Suppressor macrophage treated with lipopolysaccharide for 1 hour (primary cell): ENCODE measurements at places on chromosomes 1 and 21.
A peak's percentile ranks its signal among the peaks of the same experiment; 100 is the strongest.

DNA sequence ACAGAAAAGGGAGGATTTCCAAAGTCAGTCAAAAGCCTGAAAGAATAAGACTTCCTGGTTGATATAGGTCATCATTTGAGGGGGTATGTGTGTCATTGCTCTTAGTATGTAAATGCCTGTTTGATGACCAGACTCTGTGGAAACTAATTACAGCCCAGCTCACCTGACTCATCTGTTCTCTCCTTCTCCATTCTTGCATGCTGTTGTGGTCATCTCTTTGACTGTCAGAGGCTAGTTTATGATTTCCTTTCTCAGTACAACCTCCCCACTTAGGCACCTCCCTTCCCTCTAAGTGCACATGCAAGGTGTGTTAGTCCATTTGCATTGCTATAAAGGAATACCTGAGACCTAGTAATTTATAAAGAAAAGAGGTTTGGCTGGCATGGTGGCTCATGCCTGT lies 2.4 kb upstream of the C1orf116 start:
- DNase-seq: no peak

DNA sequence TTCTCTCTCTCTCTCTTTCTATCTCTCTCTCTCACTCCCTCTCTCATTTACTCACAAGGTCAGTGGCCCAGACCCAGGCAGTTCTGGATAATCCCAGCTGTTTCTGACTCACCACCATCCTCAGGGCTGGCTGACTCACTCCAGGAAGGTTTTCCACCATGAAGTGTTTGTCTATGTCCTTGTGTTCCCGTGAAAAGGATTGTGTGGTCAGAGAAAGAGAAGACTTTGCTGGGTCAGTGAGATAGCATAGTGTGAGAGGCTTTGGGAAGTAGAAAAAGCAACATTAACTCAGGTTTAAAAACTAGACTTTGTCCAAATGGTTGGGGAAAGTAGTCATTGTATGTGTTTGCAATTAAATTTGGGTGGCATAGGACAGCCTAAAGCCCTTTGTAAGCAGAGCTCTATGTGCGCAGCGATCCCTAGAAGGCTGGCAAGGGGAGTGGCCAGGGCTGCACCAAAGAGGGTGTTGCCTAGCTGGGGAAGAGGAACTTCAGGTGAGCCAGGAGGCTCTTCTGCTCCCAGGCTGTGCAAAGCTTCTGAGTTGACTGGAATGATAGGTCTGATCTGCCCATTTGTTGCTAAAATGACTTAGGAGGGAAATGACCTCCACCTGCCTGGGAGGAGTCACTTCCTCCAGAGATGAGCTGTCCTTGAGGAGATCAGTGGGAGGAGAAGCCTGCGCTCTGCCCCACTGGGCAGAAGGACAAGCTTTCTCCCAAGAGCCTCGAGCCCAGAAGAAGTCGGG lies 4.9 kb upstream of the CAPN2 start:
- peak; percentile 81 for DNase-seq

DNA sequence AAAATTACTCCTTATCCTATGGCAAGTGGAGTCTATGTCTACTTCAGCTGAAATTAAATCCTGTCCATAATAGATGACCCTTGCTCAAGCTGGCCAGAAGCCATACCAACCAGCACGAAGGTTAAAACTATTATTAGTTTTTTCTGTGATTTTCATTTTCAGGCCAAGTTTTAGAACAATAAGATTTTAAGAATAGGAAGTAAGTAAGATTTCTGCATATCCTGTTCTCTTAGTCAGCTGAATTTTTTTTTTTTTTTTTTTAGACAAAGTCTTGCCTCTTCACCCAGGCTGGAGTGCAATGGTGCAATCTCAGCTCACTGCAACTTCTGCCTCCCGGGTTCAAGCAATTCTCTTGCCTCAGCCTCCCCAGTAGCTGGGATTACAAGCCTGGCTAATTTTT lies 6.1 kb upstream of the RBP7 start:
- DNase-seq: peak; percentile 63

DNA sequence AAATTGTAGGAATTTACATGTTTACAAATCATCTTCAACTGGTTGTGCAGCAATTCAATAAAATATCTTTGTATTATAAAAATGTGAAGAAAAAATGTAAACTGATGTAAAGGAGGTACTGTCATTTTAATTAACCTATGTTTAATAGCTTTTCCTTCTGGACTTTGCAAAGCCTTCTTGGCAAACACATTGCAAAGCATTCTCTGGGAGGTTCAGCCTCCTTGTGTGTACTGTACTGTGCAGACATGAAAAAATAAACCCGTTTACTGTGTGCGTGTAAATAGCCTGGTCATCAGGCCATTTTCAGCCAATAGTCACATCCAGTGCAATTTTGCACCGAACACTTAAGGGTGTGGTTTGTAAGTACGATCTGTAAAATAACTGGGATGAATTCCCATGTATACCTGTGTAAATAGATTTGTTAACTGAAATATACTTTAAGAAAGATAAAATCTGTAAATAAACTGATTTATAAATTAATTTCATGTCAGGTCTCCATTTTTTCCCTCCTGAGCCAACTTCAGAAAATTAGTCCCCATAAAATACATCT lies 40.2 kb upstream of the QSOX1 start:
- DNase-seq: no peak

DNA sequence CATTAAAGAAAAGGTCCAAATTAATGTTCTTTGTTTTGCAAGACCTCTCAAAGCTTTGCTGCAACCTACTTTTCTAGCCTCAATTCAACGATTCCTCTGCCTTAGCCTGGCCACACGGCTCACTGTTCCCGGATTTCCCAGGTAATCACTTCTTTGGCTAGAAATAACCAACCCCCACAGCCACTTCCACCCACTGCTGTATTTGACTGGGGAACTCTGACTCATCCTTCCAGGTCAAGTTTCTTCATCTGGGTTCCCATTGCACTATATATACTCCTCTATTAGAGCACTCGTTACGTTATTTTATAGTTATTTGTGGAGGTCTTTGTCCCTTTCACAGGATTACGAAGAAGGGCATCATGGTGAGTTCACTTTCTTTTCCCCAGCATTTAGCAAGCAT lies 185.9 kb downstream of the CACNA1E start:
- peak; percentile 3 for DNase-seq

- DNase-seq: no peak
Measured at GRCh38 chr1:86822459-86822858, 91.5 kb downstream of the SELENOF start.

GRCh38 chr1:2893473-2894120 lies 92.1 kb upstream of the TTC34 start:
- no peak for DNase-seq

DNA sequence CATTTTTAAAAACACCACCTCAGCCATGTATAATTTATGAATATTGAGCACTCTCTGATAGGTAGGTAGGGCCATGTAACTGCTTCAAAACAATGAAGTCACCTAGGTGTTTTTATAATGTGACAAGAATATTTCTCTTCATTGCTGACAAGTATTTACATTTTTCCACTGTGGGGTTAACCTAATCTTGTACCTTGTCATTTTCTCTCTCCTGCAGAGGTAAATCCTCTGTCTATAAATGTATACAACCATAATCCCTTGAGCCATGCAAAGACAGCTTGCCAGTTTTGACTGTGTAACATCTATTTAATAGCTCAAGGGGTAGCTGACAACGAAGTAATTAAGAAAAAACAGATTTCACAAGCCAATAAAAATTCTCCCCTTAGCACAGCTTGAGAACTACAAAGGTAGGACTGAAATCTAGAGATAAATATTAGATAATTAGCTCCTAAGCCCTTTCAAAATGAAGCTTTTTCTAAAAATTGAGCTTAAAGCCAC lies 137.6 kb upstream of the POGK start:
- DNase-seq: no peak
